ENCODE measurements at places on chromosomes 1 and 21.

DNA sequence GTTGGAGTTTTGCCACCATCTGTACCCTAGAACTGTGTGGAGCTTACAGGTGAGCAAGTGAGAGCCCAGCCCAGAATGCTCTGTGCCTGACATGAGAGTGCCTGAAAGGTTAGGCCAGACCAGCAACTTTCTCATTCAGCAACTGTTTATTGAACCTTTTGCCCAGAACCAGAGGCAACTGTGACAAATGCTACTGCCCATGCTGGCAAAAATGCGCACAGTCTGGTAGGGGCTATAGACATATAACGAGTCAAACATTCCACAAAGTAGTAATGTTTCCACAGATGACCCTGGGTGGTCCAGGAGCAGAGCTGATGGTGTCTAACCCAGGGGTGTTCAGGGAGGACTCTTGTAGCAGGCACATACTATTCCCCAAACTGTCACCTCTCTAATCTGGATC is 56.0 kb upstream of the GCLM start:
- DNase-seq = no peak

DNA sequence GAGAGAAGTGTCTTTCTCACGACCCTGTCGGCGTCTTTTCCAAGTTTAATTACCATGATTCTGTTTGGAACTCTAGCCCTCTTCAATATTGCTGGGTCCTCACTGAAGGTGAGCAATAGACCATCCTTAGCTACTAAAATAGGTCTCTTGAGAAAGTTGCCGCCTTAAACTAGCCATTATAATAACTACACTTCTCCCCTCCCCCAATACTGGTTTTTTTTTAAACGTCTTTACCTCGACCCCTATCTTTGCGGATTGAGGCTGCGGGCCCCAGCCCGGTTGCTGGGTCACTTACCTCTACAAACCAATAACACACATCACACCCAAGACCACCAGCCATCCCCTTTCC is 672 bp downstream of the ENSA start:
- DNase-seq = no peak

GRCh38 chr1:243799908-243800307 is 50.1 kb downstream of the AKT3 start:
- DNase-seq = no peak

DNA sequence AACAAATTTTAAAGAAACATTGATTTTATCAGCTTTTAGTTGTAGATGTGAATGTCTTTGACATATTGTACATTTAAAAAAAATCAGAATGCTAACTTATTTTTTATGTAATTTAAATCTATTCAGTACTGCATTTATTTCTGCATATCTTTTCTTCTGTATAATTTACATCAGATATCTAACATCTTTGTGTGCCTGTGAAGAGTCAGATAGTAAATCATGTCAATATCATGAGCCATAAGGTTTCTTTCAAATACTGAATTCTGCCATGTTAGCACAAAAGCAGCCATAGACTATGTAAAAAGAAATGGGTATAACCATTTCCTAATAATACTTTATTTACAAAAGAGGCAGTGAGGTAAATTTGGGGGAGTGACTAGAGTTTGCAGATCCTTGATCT is 1829.2 kb downstream of the NCAM2 start:
- DNase-seq = no peak

- DNase-seq = no peak
Observed at GRCh38 chr1:6185151-6185550, 5.0 kb upstream of the CHD5 start.

GRCh38 chr1:212260557-212261355 is 24.5 kb upstream of the PPP2R5A start:
- no peak for DNase-seq

GRCh38 chr1:81999364-81999763 is 198.6 kb downstream of the ADGRL2 start:
- no peak for DNase-seq

GRCh38 chr1:170318736-170319135 is 173.0 kb downstream of the NTMT2 start:
- DNase-seq = no peak

- peak; percentile 73 for DNase-seq
Observed at GRCh38 chr1:236535662-236536161, 11.9 kb downstream of the LGALS8 start.

DNA sequence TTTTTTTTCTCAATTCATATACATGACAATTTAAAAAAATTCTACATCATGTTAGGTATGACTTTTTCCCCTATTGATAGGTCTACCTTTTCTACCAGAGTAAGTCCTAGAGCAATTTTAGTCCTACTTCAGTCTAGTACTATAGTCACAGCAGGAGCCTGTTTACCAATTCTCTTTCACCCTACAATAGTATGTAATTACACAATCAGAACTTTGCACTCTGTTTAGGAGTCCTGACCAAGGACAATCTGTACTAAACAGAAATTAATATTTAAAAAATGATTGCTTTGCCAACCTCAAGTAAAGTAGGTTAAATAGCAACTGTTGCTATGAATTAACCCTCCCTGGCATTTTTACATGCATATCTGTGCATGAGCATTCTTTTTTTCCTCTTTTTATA is 810 bp upstream of the CYP4A11 start:
- DNase-seq = no peak

DNA sequence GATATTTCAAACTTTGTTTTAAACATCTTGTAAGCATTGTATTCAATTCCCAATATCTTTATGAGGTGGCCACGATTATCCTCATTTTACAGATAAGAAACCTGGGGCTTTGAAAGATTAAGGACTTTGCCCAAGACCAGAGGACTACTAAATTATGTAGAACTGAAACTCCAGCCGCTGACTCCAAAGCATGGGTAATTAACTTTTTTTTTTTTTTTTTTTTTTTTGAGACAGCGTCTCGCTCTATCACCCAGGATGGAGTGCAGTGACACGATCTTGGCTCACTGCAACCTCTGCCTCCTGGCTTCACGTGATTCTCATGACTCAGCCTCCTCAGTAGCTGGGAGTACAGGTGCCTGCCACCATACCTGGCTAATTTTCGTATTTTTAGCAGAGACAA is 68.7 kb downstream of the ALG14 start:
- peak; percentile 62 for DNase-seq

DNA sequence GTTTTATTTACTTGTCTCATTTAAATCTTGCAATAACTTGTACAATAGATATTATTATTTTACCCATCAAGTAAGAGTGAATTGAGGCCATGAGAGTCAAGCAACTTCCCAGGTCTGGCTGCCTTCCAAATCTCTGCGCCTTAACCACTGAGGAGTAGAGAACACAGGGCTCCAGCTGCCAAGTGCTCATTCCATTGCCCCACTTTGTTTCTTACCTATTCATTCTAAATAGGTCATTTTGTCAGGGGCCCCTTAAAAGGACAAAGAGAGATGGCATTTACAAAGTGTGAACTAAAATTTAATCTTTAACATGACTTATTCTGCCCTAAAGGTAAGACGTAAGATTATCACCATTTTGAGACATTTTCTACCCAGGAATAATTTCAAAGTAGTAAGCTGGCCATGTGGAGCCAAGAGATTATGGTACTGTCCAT is 3.5 kb downstream of the PPP1R15B start:
- no peak for DNase-seq

Measured in MV-4-11 (cell line).